ENCODE measurements at places on chromosomes 6 and 20.

GRCh38 chr20:60011512-60012507 lies 53.6 kb downstream of the CDH26 start:
- no peak for DNase-seq

GRCh38 chr20:38842558-38842981 lies 37.1 kb downstream of the PPP1R16B start:
- peak; percentile 28 for DNase-seq

GRCh38 chr6:95230071-95230740 lies 347.1 kb upstream of the MANEA start:
- no peak for DNase-seq

DNA sequence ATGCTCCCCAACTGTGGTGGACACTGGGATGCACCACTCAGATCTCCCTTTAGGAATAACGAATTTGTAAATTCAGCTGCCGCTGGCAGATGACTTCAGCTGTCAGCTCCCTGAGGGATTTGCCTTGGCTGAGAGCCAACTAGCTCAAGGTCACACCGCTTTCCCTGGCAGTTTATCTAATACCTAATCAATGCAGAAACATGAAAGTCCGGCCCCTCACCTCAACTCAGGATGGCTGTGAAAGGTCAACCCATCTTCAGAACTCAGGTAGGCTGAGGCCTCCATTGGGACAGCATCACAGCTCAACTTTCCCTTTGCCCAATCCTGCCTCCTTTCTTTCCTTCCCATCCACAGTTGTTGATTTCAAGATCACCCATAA lies 22.8 kb upstream of the SCGN start:
- DNase-seq = no peak

DNA sequence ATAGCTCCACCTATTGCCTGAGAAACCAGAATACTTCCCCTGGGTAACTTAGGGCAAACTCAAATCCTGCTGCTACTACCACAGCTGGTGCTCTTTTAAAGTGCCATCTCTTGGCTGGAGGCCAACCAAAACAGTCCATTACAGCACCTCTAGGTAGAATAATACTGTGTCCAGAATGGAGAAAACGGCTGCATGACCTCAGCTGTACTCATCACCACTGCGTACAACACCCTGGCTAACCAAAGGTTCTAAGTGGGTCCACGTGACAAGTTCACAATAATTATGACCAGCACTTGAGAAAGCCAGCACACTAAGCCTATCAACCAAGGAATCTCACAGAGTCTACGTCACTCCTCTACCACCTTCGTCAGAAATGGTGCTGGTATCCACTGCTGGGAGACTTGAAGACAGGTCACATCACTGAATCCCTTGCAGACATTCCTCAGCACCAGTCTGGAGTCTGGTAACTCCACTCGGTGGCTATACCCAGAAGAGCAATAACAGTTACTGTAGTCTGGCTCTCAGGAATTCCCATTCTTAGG lies 40.9 kb upstream of the PKIB start:
- DNase-seq = no peak

DNA sequence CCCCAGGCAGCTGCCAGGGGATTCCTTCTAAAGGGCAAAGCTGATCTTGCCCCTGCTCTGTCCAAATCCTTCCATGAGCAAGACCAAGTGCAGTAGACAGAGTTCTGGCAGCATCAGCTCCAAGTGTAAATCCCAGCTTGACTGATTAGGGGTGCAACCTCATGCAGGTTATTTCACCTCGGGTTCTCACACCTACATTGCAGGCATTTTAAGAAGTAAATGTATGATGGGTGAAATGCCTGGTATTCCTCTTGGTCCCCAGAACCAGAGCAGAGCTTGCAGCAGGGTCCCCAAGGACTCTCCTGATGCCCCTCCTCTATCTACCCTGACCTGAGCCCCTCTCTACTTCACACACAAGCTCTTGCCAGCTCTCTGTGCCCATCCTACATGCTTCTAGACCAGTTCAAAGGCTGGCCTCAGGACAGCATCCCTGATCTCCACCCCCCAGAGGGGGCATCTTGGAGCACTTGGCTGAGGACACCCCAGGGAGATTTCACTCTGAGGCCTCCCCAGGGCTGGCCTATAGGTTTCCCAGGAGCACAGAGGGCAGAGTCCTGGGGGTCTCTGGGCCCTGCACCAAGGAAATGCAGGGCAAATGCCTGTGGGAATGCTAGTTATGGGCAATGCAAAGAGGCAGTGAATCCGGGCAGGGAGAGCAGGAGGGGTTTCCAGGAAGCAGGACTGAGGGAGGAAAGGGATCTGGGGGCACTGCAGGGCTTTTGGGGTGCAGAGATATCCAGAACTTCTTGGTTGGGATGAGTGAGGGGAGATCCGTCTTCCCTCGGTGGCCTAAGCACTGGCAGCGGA lies 1.0 kb downstream of the LZTS3 start:
- DNase-seq = no peak

DNA sequence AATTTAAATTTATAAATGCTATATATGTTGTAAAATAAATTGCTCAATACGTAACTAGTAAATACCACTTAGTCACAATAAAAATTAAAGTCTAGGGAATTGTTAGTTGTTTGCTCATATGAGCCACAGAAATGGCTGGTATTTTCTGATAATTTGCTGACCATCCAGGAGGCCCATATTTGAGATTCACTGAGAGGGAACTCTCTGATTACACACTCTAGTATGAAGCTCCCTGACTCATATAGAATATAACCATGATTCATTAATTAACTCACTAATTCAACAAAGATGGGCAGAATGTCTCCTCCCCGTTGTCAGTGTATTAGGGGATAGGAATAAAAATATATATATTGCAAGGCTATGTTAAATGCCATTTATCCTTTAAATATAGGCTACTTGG lies 46.6 kb upstream of the TMEM30A start:
- DNase-seq = no peak

GRCh38 chr6:36110863-36111262 lies 19.4 kb upstream of the MAPK13 start:
- no peak for DNase-seq

GRCh38 chr6:133358574-133359150 lies 117.5 kb downstream of the EYA4 start:
- DNase-seq = no peak

GRCh38 chr6:128410584-128410983 lies 109.8 kb downstream of the PTPRK start:
- no peak for DNase-seq

All from esophagus squamous epithelium (tissue), 5 donors.